ENCODE measurements at places on chromosomes 5 and 9. TPM values are rescaled to one million over a fixed set of nuclear protein-coding genes. Genes with fewer than 3 reads are reported as not detected.

The DBH gene
- not detected for total RNA-seq

- no peaks in the 10 kb centered on the region for H3K27me3 ChIP-seq
- no peak for DNase-seq
- no peaks in the 10 kb centered on the region for H3K4me1 ChIP-seq
- H3K4me3 ChIP-seq = no peak overlapping the region
- no peak overlapping the region for H3K27ac ChIP-seq
Measured at GRCh38 chr5:63860379-63860778, 101.9 kb downstream of the HTR1A start.

The SLC36A3 gene
- total RNA-seq = not detected

DNA sequence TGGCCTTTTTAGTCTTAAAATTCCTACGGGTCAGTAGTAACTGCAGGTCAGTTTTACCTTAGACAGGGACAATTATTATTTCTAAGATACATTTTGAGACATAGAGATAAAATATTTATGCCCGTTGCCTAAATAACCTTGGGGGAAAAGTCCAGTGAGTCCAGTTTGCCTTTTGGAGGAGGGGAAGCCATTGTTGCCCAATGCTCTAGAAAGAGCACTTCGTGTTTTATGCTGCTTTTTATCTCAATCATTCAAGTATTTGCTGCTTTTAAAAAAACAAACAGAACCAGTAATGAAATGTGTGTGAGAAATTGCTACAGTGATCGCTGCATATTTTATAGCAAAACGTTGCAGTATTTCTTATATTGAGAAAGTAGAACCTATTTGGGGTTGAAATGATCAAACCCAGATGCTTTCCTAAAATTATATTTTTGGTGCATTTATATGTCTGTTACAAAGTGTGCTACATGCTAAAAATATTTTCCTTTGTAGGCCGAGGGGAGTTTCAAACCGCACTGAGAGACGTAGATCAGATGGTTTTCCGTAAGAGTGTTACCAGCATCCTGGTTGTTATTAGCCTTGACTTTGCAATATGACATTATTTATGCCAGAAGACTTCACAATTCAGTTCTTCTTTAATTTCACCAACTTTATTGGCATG lies 266.8 kb downstream of the AOPEP start:
- H3K36me3 ChIP-seq = peaks cover 3% of the 10 kb centered on the region
- H3K4me3 ChIP-seq = no peak overlapping the region
- H3K27ac ChIP-seq = no peak overlapping the region
- peaks cover 52% of the 10 kb centered on the region for H3K4me1 ChIP-seq

DNA sequence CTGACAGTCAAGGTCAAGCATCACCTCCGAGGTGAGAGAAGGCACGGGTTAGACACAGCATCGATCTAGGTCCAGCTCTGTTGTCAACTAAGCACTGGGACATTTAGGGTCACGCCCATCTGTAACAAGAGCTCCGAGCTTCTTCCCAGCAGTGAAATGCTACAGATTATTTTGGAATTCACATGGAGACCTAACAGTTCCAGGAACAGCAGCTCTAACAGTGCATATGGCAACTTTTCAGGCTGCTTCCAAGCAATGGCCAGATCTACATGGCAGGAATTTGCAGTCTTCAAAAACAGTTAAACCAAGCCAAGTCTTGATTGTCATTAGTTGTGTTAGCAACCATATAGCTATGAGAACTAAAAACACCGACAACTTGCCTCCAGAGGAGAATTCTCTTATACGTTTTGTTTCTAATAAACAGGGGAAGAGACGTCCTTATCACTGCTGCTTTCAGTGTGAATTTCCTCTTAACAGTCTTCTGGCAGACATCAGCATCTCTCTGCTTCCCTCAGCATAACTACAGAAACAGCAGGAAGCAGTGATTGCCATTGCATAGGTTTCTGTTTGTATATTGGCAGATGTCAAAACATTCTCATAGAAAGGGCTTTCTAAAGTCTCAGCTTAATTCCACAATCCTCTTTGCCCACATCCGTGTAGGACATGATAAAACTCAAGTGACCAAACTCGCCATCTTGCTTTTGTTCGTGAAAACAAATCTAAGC lies 242.1 kb upstream of the DAPK1 start:
- no peaks in the 10 kb centered on the region for H3K36me3 ChIP-seq
- DNase-seq = no peak

GRCh38 chr9:83062651-83063527 lies at the start of gene RASEF:
RASEF (minus strand) TSS chr9:83063142; CDS start chr9:83062867, 275 bp downstream.
- H3K4me3 ChIP-seq = peak within 1 kb of the TSS; percentile 91
- peaks cover 8% of the 10 kb centered on the region for H3K36me3 ChIP-seq
- H3K27me3 ChIP-seq = no peaks in the 10 kb centered on the region
- peak within 1 kb of the TSS; percentile 94 for H3K27ac ChIP-seq

GRCh38 chr5:78569441-78569840 lies 79.1 kb downstream of the LHFPL2 start:
- H3K27ac ChIP-seq = no peak overlapping the region
- H3K4me1 ChIP-seq = peaks cover 21% of the 10 kb centered on the region
- no peak overlapping the region for H3K4me3 ChIP-seq
- DNase-seq = no peak
- H3K27me3 ChIP-seq = no peaks in the 10 kb centered on the region
- H3K36me3 ChIP-seq = peaks cover 3% of the 10 kb centered on the region

The GRIN1 gene
- 0.77 TPM for total RNA-seq

The LCNL1 gene
- total RNA-seq = not detected

GRCh38 chr9:110148384-110148783 lies 59.6 kb downstream of the C9orf152 start:
- H3K4me3 ChIP-seq = no peak overlapping the region
- peaks cover 1% of the 10 kb centered on the region for H3K4me1 ChIP-seq
- peaks cover 4% of the 10 kb centered on the region for H3K36me3 ChIP-seq

GRCh38 chr5:72107131-72107900 lies at the start of gene MAP1B:
MAP1B (plus strand) TSS chr5:72107475; CDS start chr5:72107532, 57 bp downstream.
- peaks cover 6% of the 10 kb centered on the region for H3K4me1 ChIP-seq
- H3K36me3 ChIP-seq = no peaks in the 10 kb centered on the region
- peak within 1 kb of the TSS; percentile 92 for H3K27ac ChIP-seq
- peak within 1 kb of the TSS; percentile 85 for H3K4me3 ChIP-seq
- peak; percentile 31 for DNase-seq

DNA sequence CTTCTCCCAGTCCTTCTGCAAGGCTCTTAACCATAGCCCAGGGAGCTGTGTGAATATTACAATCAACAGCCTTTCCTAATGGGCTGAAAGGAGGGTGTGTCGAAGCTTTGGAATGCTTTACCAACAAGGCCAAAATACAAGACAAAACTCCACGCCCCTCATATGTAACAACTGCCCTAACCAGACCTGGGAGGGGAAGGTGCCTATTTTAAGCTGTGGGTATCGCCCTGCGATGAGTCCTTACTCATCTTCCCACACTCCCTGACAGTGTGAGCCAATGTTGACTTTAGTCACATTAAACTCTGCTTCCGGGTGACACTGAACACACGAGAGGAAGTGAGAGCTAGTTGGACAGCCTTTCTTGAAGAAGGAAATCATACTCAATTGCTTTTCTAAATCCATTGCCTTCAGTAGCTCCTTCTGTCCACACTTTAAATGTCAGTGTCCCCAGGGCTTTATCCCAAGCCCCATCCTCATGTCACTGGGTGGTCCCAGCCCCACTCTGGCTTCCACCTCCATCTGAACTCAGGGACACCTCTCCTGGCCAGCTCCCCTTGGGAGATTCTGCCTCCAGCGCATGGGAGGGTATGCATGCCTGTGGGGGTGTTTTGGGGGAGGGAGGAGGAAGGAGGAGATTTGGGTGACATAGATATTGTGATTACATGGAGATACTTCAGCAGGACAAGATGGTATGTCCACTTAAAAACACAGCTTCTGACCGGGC lies 6.5 kb upstream of the TBC1D9B start:
- H3K4me3 ChIP-seq = no peak overlapping the region
- peaks cover 6% of the 10 kb centered on the region for H3K27me3 ChIP-seq
- H3K36me3 ChIP-seq = no peaks in the 10 kb centered on the region
- H3K4me1 ChIP-seq = peaks cover 4% of the 10 kb centered on the region
